ENCODE measurements at places on chromosomes 16 and 17. TPM values are rescaled to one million over a fixed set of nuclear protein-coding genes. Genes with fewer than 3 reads are reported as not detected.

DNA sequence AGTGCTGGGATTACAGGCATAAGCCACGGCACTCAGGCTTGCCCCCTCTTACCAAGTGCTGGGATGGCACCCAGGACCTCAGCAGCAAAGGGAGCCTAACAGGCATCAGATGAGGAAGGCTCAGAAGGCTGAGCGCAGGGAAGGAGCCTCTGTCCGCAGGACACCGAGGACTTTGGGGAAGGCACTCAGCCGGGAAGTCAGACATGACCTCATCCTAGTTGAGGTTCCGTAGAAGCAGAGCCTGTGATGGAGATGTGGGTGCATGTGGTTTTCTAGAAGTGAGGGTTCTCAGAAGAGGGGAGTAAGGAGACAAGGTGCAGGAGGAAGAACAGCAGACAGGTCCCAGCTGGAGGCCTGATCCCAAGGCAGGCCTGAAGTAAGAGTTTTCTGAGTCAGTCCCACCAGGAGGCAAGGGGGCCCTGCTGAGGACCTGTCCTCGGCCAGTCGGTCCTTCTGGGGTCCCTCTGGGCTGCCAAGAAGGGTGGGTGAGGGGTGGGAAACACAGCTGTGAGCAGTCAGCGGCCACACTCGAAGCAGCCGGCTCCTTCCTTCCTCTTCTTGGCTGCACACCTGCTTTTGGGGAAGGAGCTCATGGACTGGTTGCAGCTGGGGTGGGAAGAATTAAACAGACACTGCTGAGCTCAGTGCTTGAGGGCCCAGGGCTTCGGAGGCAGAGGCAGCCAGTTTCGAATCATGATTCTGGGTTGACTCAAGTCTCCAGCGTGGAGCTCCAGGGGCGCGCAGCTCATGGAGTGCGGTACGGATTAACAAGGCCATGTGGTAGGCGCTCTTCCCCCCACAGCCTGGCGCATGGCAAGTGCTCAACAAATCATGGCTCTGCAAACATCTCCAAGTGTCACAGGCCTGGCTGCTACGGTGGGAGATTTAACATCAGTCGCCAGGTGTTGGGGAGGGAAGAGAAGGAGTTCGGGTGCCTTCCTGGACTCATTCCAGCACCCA is 38.9 kb upstream of the SNN start:
- DNase-seq = no peak

DNA sequence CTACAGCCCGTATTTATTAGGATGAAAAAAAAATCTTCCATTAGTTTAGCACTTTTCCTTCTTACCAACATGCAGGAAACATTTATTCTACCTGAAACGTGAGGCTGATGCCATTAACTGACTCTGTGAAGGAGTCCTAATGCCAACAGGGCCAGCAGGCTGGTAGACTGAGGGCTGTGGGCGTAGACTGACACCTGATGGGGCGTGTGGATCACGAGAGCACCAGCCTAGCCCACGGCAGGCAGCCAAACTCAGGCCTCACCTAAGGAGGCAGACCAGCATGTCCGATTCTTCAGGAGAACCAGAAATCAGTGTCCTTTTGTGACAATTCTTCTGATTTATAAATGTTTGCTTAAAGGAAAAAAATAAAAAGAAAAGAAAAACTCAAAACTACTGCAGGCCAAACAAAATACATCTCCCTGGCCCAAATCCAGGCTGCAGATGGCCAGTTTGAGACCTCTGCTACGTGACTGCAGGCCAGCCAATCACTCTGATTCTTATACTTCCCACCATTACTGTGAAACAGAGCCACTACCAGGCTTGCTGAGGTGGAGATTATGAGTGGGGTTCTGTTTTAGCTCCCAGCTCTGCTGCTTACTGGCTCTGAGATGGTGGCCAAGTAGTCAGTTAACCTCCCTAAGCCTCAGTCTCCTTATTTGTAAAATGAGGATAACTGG is 66.5 kb downstream of the GNAO1 start:
- no peak for DNase-seq

DNA sequence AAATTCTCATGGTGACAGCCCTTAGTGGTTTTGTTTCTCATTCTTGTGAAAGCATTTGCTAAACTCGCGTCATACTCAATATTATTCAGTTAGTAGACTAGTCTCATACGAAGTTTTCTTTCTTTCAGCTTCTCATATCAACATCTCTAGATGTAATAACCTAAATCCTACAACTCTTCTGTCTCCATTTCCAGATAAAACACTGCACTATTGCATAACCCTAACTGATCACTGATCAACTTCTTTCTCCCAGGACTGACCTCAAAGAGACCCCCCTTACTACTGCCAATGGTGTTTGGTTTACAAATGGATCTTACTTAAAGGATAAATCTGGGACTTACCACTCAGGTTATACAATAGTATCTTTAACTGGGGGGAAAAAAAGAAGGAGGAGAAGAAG is 36.3 kb upstream of the TEKT1 start:
- no peak for DNase-seq

- no peak for DNase-seq
These were observed 93.4 kb upstream of the TMEM132E start for GRCh38 chr17:34485999-34486398.

PRRT2 gene
- total RNA-seq = not detected

DNA sequence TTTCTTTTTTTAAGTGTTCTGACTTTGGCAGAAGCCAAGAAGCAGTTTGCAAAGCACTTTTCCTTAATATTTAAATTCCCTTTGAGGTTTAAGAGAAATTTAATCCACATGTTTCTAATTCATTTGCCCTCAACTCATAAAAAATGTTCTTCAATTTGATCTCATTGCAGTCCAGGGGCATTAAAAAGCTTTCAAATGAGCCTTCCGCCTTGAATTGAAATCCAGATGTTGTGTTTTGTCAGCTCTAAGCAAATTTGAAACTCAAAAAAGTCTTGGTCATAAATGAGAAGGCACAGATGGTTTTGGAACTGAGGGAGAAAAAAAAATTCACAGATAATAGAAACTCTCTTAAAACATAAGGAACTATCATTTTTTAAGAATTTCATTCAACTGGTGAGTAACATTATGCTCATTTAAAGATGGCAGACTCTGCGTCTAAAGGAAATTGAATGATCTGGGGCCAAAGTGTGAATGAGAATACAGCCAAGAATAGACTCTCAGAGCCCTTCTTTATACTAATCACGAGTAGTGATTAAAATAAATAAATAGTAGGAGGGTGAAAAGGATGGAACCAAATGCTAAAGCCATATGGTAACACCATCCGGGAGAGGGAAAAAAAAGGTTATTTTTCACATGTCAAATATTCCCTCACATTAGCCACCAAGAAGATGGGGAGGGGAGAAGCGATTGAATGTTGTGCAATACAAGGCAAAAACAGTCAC is 1304.7 kb downstream of the CDH8 start:
- no peak for DNase-seq

Data from dermis blood vessel endothelial cell (primary cell).